NCI-H2081 treated with DMSO at 0.1 percent for 48 hours (cell line): ENCODE measurements at places on chromosomes 6 and 20.

DNA sequence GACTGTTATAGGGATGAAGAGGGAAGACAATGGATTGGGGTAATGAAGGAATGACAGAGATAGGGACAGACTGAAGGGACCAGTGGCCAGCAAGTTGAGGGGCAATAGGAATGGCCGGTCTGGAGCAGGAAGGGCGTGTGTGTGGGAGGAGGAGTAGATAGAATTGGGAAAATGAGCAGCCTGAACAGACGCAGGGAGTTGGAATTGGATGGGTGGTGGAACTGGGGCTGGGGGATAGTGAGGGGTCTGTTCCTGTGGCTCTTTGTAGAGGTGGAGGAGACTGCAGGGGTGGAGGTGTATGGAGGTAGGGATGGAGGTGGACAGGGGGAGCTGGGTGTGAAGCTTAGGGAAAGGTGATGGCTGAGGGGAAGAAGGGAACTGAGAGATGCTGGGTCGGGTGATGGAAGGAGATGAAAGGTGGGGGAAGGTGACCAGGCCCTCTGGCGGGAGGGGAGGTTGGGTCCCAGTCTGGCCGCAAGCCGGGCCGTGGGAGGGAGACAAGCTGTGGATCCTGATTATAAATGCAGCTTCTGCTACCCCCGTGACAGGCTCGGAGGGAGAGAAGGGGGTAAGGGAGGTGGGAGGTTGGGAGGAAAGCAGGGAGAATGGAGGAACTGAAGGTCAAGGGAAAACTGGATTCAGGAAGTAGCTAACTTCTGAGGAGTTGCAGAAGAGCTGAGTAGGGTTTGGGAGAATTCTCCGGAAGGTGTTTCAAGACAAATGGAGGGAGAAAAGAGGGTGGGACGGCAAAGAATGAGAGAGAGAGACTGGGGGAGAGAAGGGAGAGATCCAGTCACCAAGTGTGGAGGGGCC is 5.2 kb downstream of the SYNGAP1 start:
- no peak for DNase-seq

DNA sequence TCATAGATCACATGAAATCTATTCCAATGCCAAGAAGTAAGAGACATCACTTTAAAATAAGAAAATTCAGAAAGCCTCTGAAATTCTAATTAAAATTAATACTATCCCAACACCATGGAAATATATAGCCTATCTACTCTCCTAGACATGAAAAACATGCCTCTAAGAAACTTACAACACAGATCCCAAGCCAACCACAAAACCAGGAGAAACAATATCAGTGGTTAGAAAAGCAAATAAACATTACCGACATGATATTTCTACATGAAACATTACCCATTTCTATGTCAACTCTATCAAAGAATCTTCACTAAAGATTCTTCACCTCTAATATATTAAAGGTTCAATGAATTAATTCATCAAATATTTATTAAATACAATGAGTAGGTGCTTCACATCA is 4.8 kb downstream of the EPB41L2 start:
- DNase-seq, result no peak

- DNase-seq, result no peak
Observed at GRCh38 chr6:52577022-52577777, at the start of gene TRAM2. Gene TRAM2 (minus strand): TSS chr6:52577060. CDS start chr6:52576915, 145 bp downstream.

GRCh38 chr6:128500749-128501600 is 19.4 kb downstream of the PTPRK start:
- no peak for DNase-seq

- no peak for DNase-seq
Observed at GRCh38 chr6:102895683-102896082, 1502.2 kb downstream of the GRIK2 start.

DNA sequence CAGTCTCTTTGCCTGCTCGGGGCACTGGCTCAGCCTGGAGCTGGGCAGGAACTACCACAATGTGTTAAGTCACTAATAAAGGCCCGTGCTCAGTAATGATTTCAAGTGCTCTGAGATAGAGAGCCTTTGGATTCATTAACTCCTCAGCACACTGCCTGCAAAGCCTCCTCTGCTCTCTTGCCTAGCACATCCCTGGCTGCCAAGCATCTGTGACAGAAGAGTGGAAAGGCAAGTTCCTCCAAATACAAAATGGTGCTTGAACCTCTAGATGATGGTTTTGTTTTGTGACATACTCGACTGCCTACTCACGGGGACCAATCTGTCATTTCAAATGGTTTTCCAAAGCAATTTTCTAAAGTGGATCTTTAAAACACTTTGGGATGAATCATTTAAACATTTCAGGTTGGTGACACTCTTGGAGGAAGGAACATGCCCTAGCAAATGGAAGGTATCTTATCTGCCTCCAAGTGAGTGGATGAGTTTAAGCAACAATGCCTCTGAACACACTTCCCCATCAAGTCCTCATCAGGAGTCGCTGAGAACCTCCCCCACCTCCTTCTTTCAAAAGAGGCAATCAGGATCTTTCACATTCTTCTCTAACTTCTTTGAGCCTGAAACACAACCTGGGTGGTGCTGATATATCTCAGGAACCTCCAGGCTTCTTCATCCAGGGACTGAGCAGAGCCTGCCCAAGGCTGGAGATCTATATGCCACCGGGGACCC is 35.8 kb downstream of the METTL24 start:
- no peak for DNase-seq

DNA sequence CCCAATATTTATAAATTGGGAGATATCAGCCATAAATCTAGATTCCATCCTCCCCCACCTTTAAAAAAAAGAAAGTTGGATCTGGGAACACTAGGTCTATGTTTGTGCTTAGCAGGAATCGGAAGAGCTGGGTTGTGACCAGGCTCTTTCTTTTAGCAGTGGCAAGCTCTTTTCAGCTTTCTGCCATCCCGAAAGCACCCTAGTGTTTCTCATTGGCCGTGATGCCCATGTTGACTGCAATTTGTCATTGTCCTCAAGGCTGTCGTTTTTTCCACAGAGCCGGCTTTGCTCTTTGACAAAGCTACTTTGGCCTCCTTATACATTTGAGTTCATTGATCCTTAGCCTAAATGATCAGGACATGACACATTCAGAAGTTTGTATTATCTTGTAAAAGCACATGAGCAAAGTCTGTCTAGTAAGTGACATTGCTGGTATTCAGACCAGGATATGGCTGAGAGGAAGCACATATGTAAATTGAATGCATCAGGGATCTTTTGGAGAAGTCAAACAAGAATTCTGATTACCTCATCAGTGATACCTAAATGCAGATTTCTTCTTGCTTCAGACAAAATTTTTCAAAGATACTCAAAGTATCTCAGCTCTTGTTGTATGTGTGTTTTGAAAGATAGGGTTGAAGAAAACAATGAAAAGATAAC is 50.1 kb downstream of the CARMIL1 start:
- DNase-seq, result no peak

DNA sequence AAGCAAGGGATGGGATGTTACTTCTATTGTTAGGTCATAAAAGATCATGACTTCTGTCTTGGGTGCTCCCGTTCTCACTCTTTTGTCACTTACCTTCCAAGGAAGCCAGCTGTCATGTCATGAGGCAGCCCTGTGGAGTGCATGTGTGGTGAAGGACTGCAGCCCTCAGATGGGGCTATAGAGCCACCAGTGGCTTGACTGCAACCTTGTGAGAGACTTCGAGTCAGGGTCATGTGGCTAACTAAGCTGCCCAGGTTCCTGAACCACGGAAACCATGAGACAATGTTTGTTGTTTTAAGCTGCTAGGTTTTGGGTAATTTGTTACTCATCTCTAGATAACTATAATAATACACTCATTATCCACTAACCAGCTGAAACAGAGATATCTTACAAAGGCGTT is 477.1 kb downstream of the BTBD3 start:
- no peak for DNase-seq

GRCh38 chr6:3348821-3349220 is 90.1 kb downstream of the PSMG4 start:
- DNase-seq, result no peak

DNA sequence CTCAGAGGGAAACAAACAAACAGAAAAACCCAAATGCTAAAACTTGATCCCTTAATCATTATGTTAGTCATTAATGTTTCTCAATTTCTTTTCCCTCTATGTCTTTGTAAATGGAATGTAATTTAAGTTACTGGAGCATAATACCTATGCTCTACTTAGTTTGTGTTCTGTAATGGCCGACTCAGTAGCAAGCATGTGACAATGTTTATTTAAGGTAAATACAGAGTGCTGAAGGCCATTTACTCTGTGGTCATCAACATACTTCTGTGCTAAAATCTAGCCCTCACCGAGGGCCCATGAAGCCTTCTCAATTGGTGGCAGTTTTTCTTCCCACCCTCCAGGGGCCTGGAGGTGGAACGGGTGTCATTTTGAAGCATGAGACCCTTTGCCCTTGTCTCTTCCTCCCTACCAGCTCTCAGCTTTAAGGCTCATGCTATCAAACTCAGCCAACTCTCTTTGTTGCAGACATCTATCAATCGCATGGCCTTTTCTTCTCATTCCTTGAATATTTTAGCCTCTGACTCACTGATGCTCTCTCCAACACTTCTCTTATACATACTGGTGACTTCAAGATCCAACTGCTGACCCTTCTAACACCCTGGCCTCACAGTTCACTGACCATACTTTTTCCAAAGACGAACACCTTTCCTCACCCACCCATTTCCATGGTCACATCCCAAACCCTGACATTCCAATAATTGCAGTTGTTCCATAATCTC is 48.2 kb downstream of the STX7 start:
- DNase-seq, result no peak

DNA sequence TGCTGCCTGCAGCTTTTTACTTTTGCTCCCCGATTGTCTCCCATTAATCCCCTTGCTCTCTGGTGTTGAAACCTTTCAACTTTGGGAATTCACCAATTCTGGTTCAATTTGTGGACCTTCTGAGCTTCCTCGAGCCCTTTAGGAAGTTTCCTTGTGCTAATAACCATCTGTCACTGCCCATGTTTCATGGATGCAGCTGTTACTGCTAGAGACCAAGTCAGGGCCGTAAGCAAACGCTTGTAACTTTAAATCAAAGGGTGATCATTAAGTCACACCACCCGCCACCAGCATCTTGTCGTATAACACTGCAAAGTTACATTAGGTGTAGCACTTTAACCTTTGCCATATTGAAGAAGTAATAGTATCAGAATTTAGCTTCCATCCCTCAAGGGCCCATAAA is 268.3 kb upstream of the SASH1 start:
- DNase-seq, result no peak

DNA sequence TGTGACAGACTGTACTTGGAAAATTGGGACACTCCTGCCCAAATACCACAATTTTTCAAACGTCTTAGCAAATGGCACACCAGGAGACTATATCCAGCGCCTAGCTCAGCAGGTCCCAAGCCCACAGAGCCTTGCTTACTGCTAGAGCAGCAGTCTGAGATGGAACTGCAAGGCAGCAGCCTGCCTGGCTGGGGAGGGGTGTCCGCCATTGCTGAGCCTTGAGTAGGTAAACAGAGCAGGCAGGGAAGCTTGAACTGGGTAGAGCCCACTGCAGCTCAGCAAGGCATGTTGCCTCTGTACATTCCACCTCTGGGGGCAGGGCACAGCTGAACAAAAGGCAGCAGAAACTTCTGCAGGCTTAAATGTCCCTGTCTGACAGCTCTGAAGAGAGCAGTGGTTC is 1003.3 kb upstream of the MAP3K7 start:
- no peak for DNase-seq

GRCh38 chr6:112906726-112907125 is 559.6 kb downstream of the RFPL4B start:
- DNase-seq, result no peak

- no peak for DNase-seq
Observed at GRCh38 chr20:48722737-48723191, 105.0 kb downstream of the PREX1 start.
